Fibroblast of villous mesenchyme (primary cell): ENCODE measurements at places on chromosomes 1 and 21. TPM values are rescaled to one million over a fixed set of nuclear protein-coding genes. Genes with fewer than 3 reads are reported as not detected.

HSD3B1 gene
- 2.6 TPM in 1 of 2 replicates, not detected in the other for total RNA-seq

PCAT6 gene
- 0.64 TPM in 1 of 2 replicates, not detected in the other for total RNA-seq

HRNR gene
- total RNA-seq: not detected in 2 replicates

SH2D1B gene
- not detected in 2 replicates for total RNA-seq

GJA9 gene
- total RNA-seq: not detected in 2 replicates

ITGB2 gene
- total RNA-seq: under 0.01 and 0.43 TPM in 2 replicates

DNA sequence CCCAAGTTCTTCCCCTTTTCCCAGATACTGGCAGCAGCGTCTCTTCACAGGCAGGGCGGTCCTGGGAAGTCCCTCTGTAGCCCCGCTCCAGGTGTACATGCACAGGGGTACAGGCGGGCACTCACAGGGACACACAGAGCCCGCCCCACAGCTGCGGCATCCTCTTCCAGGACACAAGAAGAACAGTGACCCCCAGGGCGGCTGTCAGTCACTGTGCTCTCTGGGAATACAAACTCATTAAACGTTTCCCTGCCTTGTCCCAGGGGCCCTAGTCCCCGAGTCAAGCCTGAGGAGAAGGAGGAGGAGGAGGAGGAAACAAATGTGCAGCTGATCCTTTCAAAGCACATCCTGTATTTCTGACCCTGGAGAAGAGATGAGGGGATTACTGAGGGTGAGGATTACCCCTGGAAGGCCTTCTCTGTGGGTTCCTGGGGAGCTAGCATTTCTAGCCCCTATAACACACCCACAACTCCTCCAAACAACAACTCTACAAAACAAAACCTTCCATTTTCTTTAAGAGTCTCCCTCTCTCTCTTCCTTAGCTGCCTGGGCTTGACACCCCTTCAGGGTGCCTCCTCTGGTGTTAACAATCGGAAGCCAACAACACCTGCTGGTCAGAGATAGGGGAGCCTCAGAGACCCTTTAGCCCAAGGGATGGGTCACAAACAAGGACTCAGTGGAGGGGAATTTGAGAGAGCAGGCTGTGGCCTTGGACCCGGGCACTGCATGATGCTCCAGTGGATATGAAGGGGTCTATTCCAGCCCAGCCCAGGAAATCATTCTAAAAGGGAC, 28.4 kb upstream of the DMBX1 start:
- DNase-seq: no peak

GRCh38 chr1:30362603-30362990, 360.8 kb downstream of the MATN1 start:
- DNase-seq: no peak

DNA sequence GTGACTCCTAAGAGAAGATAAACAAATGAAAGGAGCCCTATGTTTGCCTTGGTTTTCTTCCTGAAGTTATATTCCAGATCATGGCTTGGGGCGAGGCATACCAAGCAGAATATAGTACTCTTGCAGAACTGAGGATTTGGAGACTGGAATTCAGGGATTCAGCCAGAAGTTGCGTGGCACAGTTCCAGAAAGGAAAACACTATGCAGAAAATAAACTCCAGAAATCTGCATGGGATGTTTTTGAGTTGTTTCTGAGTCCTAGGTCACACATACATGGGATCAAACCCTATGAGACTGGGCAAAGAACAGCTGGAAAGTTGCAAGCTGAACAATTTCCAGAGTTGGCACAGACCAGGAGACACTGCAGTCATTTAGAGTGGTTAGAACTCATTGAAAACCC, 42.9 kb upstream of the IFFO2 start:
- peak; percentile 49 for DNase-seq

GRCh38 chr21:16378525-16378924, 648.7 kb downstream of the USP25 start:
- no peak for DNase-seq

DNA sequence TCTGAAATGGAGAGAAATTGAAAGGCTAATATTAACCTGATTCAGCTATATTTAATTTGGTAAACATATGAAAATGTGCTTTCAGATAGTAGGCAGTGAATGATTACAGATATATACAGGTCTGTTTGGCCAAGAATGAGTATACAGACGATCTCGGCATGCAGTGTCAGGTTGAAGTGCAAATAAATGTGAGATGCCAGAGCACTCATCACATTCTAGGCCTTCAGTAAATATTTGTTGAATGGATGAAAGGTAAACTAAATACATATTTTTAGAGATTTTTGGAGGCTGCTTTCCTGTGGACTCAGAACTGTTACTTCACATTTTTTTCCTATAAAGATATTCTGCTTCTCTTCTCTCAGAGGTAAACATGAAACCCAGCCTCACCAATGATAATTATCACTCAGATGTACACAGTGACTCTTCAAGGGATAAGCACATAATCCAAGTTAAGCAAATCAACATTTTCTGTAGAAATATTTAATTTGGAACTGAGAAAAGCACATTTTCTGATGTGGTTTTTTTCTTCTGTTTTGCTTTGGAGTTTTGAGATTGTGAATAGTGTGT, 702.9 kb downstream of the BRINP3 start:
- no peak for DNase-seq

DNA sequence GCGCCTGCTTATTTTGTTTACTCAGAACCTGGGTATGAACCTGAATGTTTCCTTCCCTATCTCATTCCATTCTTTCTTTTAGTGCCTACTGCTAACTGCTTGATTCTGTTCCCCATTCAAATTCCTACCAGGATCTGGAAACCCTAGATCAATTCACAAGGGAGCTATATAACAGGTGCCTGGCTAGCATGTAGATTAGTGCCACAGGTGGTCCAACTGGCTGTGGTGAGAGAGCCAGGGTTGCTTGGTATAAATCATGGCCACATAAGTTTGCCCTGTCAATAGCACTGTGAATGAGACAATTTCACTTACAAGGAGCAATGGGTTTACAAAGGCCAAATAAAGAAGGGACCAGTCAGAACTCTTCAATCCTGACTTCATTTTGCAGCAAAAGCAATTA, 6.6 kb upstream of the PRPF38B start:
- DNase-seq: no peak

GRCh38 chr1:119797606-119798005, 13.7 kb downstream of the REG4 start:
- DNase-seq: no peak

GRCh38 chr1:11792106-11792505, 13.7 kb downstream of the MTHFR start:
- peak; percentile 37 for DNase-seq

GRCh38 chr1:29320156-29320940, 84.0 kb downstream of the PTPRU start:
- DNase-seq: no peak

GRCh38 chr1:62628506-62628905, 31.2 kb downstream of the ANGPTL3 start:
- no peak for DNase-seq

DNA sequence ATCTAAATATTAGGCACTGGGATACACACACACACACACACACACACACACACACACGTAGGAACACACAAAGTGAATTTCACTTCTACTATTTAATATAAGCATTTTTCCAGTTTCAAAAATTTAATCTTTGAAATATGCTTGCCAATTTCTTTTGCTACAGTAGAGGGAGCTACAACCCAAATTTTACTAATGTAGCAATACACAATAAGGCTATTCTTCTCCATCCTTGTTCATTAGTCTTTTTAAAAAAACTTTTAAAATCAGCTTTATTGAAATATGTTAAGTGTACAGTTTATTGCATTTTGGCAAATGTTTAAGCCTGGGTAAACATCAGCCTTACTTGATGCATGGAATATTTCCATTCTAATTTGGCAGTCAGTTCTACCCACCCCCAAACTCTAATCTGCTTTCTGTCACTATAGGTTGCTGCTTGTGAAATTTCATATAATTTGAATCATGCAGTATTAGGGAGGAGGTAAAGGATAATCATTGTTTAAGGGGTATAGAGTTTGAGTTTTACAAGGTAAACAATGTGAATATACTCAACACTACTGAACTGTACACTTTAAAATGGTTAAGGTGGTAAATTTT, 93.0 kb upstream of the TENT5C start:
- peak; percentile 41 for DNase-seq
